Epithelial cell of esophagus (primary cell): ENCODE measurements at places on chromosomes 2 and 18.

- no peak for DNase-seq
These were observed 65.0 kb downstream of the SH3RF3 start for GRCh38 chr2:109193807-109194619.

DNA sequence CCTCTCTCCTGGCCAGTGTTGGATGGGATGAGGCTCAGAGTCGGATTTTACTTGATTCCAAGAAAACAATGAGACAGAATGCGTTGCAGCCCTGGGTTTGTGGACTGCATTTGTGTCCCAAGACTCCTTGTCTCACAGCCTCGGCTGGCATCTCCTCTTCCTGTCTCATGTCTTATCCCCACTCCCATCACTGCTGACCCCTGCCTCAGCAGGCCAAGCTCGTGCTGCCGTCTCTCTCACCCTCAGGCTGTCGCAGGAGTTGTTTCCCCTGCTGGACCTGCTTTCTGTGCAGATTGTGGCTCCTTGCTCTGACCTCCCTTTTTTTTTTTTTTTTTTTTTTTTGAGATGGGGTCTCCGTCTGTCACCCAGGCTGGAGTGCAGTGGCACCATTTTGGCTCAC, 70.2 kb upstream of the RALBP1 start:
- no peak for DNase-seq

GRCh38 chr2:203804070-203804469, 63.5 kb upstream of the CTLA4 start:
- no peak for DNase-seq

DNA sequence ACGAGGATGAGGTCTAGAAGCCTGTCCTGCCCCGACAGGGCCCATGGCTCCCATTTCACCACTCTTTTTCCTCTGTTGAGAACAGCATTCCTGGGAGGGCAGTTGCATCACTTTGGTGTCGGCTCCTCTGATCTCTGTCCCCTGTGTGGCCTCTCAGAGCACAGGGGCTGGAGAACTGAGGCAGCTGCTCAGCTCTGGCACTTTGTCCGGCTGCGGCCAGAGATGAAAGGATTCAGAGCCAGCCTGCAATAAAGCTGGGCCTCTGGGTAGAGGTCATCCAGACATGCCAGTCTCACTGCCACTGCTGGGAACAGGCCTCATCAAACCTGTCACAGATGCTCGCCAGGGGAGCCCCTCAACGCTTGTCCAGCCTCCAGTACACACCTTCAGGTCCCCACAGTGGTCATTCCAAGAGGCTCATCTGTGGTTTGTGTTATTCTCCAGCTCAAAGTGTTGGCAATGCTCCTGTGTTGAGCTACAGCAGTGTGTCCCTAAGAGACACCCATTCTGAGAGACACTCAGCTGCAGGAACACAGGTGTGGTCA, 13.1 kb upstream of the ROCK2 start:
- DNase-seq = no peak

GRCh38 chr2:105634198-105634597, 110.5 kb upstream of the NCK2 start:
- no peak for DNase-seq

DNA sequence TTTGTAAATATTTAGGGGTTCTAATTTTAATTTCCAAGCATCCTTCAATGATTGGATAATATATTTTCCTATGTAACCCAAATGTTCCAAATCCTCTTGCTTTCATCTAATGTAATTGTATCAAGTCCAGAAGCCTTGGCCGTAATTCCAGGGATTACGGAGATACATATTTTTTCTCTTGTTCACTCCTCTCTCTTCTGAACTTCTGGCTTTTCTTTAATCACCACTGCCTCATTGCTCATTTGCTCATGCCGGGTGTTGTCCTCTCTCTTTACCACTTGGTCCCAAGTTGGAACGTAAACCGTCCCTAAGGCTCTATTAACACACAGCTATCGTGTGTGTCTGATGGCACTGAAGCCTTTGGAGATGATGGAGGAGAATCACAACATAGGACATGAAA, 188.7 kb upstream of the COL3A1 start:
- DNase-seq = no peak

- no peak for DNase-seq
These were observed 30.2 kb downstream of the TGFBRAP1 start for GRCh38 chr2:105299290-105299689.

GRCh38 chr2:74944987-74945787, 13.3 kb upstream of the POLE4 start:
- no peak for DNase-seq

DNA sequence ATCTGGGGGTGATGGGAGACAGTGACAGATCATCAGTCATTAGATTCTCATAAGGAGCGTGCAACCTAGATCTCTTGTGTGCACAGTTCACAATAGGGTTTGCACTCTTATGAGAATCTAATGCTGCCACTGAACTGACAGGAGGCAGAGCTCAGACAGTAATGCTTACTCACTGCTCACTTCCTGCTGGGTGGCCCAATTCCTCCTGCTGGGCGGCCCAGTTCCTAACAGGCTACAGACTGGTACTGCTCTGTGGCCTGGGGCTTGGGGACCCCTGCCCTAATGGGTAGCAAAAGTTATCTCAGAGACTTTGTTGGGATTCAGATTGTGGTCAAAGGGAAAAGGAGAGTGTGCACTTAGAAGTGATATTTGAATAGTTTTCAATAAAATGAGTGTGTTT, 840.1 kb upstream of the ID2 start:
- DNase-seq = peak; percentile 42

DNA sequence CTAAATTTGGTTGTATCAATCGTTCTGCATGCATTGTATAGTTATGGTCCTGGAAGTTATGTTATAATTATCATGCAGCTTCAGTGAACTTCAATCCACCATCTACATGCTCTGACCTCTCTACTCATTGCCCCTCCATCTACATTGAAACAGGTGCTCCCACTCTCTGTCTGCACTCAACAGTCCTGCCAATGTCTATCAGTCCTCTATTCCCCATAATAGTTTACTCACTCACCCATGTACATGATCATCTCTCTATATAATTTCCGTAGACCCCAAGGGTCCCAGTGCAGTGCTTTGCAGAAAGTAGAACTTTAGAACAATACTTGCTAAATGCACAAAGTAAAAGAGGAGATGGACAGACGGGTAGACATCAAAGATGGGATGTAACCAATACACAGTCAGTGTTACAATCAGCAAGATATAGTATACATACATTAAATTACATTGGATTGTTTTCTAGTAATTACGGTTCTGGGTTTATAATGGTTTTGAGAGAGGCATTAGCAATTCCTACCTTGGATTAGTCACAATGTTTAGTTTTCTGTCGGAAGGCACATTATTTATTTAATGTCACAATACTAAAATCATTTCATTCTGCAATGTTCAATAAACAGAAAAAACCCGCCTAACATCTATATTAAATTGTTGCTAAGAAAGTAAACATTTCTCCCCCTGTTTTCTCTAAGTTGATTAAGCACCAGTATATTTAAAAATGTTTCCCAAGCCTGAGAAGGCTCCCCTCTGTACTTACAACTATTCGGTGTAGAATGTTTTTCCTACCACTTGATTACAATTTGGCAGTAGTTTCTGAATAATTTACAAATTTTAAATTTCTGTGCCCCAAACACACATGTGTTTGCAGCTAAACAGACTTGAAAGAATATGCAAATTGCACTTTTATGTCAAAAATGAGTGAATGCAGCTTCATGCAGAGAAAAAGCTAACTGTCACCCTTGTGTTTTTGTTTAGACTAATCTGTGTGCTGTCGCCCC, 94.4 kb upstream of the SIX2 start:
- DNase-seq = no peak

- no peak for DNase-seq
These were observed 31.4 kb downstream of the ATF2 start for GRCh38 chr2:175136334-175137215.

GRCh38 chr2:11024259-11024645, 112.5 kb downstream of the KCNF1 start:
- DNase-seq = peak; percentile 2

DNA sequence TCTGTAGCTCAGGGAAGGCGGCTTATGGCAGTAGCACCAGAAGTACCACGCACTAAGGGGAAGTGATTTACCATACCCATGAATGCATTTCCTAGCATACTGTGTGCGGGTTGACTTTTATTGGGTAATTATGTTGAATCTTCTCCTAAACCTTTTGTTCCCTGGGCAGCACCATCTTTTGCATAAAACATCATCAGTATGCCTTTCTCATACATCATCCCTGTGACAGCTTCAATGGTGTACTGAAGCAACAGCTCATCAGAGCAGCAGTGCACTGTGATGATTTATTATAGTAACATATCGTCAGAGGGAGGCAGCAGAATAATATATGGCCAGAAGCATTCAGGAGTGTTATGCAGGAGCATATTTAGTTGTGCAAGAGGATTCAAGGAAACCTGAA, 204.9 kb downstream of the CDH7 start:
- no peak for DNase-seq

- DNase-seq = peak; percentile 93
These were observed 374.4 kb downstream of the PTPRM start for GRCh38 chr18:7941533-7941932.
